Non-pigmented ciliary epithelial cell (primary cell): ENCODE measurements at places on chromosomes 7 and 10.

DNA sequence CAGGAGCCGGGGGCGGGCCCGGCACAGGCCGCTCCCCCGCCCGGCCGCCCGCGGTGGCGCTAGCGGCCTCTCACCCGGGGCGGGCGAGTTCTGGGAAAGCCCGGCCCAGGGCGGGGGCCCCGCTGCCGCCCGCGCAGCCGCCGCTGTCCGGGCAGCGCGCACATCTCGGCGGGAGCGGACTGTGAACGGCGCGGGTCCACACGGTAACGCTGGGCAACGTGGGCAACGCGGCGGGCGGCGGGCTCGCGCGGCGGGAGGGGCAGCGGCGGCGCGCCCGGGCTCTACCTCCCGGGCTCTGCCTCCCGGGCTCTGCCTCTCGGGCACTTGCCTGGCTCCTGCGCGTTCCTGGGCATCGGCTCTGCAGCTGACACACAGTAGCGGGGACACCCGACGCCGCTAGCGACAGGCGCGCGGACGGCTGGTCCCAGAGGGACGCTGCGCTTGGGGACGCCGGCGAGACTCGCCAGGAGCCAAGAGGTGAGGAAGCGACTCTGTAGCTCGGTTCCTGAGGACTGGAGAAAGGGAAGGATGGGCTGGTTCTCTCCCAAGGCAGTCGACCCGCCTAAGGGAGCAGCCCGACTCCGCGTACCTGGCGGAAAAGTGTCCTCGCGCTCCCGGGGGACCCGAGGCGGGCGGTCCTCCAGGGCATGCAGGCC, at the start of gene PLCE1:
TSS of gene PLCE1 (plus strand) at position 150 of the 656 bp plus-strand sequence. CDS start 37,116 bp downstream, outside the sequence.
- DNase-seq, result no peak

DNA sequence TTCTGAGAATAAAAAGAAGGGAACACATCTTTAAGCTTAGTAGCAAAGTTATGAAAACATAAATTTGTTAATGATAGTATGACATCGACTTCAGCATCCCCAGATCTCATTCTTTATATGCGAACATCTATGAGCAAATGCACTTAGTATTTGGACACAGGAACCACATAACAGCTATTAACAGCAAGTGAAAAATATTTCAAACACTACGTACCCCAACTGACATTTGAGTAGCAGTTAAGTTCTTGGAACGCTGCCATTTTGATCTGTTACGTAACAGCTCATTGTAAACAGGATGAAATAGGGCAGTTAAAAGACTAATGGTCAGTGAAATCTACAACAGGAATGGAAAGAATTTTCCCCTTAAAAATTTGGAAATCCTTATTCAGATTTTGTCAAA, 428.9 kb downstream of the TNS3 start:
- peak; percentile 86 for DNase-seq

DNA sequence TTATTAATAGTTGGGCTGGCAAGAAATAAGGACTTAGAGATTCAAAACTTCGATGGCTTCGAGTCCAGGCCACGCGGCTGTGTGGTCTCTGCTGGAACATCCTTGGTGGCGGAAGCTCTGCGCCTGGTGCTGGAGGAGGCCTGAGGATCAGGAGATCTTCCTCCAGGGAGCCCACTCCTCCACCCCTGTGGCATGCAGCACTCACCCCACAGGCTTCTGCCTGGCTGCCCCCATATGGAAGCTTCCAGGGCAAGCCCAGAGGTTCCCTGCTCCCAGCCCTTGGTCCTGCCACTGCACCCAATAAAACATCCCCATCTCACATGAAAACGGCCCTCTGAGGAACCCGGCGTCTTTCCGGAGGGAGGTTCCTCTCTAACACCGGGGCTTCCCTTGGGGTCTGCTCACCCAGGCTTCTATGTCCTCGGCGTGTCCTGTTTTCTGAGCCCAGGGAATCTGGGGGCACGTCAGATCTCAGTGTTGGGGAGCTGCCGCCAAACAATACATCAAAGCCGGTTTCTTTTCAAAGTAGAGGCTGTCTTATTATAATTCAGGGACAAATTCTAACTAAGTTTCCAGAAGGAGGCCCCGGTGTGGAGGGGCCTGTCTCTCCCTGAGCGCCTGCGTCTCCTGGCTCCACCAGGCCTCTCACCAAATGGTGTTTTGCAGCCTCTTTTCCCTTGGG, 32.4 kb downstream of the CALML3 start:
- no peak for DNase-seq

DNA sequence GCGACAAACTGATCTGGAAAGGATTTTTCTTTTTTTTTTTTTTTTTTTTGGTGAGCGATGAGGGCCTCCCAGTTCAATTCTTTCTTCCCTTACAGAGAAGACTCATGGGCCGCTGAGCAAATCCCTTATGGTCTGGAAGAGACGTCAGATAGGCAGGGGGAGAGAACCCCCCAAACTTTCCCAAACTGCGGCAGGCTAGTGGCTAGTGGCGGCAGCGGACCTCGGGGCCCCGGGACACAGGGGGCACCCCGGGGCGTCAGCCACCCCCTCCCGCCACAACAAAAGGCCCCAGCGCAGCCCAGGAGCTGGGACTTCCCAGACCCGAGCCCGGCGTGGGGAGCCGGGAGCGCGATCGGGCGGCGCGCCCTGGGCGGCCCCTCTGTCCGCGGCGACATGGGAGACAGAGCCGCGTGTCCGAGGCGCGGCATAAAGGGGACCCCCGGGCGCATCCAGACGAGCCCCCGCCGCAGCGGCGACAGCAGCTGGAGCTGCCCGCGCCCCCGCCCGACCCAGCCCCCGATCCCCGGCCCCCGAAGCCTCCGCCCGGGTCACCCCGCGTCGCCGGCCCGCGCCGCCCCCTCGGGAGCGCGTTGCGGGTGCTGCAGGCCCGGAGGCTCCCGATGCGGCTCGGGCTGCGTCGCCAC, 755 bp downstream of the FAM171A1 start:
- no peak for DNase-seq

DNA sequence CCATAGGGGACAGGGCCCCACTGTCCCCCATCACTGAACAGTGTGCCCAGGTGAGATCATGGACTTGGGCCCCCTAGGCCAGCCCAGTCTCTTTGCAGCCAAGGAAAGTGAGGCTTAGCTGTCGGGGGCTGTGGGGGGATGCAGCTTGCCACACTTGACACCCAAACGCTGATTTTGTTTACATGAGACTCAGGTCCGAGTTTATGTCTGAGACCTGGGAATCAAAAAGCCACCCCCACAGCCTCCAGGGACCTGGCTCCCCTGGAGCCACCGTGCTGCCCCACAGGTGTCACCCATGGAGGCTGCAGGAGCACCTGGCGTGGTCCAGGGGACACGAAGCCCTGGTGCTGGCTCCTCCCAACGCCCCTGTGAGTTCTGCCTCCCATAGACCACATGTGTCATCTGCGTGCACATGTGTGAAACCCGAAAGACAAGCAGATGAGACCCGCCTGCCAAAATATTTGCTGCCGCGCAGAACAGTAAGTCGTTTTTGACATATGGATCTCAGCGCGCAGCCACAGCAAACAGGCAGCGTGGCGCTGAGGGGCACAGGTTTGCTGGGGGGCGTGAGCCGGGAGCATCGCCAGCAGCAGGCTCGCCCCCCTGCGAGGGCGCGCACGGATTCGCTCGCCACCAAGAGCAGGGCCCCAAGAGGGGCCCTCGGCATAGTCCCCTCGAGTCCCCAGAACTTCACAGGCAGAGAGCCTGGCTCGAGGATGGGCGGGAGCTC, 112.3 kb downstream of the LHPP start:
- DNase-seq, result no peak

GRCh38 chr7:48033922-48034321, 1.4 kb upstream of the C7orf57 start:
- DNase-seq, result no peak

DNA sequence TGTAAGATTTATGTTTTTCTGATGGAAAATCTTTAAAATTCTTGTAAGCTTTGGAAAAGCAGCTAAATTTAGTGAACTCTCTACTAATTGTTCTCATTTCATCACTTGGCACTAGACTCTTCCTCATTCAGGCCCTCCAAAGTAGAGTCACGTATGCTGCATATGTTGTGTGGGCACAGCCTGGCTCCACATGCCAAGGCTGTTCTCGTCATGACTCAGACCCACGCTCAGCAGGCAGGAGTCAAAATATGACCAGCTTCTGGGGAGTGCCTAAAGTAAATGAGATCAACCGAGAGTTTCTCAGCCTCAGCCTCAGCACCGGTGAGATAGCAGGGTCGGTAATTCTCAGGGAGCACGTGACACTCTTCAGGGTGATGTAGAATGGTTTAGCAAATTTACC, 1672.9 kb downstream of the REEP3 start:
- peak; percentile 30 for DNase-seq

DNA sequence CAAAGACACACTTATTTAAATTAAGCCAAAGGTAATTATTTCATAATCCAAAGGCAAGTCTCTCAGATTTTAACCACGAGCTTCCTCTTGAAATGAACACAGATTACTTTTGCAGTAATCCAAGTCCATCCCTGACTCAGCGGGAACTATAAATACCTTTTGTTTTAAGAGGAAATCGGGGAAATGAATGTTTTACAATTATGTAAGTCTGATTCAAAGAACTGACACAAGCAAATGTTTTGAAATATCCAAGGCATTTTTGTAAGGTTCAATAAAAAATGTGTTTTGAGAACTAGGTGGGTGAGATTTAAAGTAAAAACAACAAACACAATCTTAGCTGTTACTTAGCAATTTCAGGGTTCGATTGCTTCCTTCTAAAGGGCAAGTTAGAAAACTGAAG, 179.8 kb upstream of the ASAH2 start:
- no peak for DNase-seq

DNA sequence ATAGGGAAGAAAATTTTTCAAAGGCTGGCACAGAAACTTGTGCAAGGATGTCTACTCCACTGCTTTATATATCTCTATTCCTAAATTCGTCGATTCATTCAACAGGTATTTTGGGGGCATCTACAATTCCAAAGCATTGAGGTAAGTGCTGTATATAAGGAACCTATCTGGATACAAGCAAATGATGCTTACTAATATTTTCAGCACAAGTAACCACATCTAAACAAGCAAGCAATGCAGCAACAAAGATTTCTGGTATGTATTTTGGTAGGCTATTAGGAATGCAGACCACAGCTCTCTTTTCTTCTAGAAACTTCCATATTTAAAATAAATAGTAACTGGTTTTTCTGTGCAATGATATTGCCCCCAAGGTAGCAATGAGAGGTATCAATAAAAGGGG, 183.9 kb downstream of the SGMS1 start:
- no peak for DNase-seq

- DNase-seq, result peak; percentile 37
Observed at GRCh38 chr7:36015733-36016132, 137.3 kb upstream of the EEPD1 start.

DNA sequence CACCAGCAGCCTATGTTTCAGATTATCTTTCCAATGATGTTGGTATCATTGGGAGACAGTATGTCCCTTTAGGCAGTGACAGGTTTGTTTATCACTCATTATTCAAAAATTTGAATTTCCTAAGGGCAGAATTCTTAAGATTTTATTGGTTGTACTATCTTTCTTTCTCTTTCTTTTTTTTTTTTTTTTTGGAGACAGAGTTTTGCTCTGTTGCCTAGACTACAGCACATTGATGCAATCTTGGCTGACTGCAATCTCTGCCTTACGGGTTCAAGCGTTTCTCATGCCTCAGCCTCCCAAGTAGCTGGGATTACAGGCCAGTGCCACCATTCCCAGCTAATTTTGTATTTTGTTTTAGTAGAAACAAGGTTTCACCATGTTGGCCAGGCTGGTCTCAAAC, 111.2 kb downstream of the PON1 start:
- DNase-seq, result no peak

DNA sequence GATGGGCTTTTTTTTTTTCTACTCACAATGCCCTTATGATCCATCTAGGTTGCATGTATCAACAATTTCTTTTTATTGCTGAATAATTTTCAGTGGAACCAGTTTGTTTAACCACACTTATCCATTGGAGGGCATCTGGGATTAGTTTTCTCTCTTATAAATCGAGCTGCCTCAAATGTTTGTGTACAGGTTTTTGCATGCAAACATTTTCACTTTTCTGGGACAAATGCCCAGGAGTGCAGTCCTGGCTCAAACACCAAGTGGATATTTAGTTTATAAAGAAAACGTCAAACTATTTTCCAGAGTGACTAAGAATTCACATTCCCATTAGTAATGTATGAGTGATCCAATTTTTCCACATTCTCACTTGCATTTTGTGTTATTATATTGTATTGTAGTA, 313.4 kb downstream of the CXCL12 start:
- DNase-seq, result no peak

- no peak for DNase-seq
Observed at GRCh38 chr10:130499541-130499940, 363.4 kb downstream of the GLRX3 start.

GRCh38 chr10:79024720-79025198, 44.0 kb upstream of the ZMIZ1 start:
- no peak for DNase-seq

DNA sequence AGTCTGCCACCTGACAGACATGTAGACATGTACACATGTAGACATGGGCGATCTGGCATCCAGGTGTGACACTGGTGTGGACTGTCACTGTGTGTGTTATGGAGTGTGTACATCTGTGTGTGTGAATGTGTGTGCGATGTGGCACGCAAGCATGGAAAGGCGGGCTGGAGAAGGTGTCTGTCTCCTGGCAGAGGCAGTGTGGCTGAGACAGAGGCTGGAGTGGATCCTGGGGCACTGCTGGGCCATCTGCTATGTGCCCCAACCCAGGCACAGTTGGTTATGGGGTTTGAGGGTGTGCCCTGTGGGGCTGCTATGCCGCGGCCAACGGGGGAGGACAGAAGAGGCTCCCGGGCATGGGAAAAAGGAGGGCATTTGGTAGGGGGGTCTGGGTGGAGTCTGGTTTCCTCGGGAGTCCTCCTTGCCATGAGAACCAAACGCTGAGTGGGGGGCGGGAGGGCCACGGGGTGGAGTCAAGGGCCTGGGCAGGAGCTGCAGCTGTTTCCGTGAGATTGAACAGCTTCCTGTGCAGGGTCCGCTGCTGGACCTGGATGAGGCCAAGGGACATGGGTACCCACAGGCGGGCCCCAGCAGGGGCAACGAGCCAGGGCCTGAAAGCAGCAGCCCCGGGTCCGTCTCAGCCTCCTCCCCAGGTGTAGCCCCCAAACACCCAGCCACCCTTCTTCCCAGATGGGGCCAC, 1.3 kb downstream of the ELN start:
- no peak for DNase-seq

- DNase-seq, result no peak
Observed at GRCh38 chr7:100943693-100944092, 5.6 kb upstream of the MUC3A start.

DNA sequence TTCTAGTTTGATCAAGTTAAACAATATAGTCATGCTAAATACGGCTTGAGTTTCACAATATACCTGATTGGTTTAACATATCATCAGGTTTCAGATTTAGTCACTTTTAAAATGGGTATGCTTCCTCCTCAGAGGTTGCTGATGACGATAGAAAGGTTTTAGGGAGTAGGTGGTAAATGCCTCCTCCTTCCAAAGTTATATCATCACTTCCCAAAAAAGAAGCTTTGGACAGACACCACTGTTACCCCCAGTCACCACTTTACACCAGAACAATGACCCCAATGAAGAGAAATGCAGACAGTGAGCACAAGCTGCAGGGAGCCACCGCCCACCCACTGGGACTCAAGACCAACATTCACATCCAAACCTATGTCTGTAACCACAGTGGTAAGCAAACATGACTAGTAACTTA, 244.6 kb downstream of the SORCS1 start:
- DNase-seq, result no peak

- DNase-seq, result no peak
Observed at GRCh38 chr10:3774814-3775695, 10.0 kb downstream of the KLF6 start.
